Kidney epithelial cell (primary cell): ENCODE measurements at places on chromosomes 3 and 15.

GRCh38 chr3:111547631-111548030 is 5.6 kb downstream of the CD96 start:
- no peak for DNase-seq

DNA sequence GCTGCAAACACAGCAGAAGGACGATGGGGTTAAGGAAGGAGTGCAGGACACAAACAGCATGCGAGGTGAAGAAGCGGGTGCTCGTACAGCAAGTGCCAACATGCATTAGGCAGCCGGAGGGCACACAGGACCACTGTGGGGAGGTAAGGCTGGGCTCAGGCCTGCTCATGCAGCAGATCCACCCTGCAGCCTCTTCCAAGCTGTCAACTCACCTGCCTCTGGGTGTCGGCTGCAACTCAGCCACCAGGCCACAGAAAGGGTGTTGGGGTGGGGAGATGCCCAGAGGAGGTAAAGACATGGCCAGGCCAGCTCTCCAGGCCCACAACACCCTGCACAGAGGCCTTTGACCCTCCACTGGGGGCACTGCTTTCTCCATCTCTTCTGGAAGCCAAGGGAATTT is 44.2 kb downstream of the TGM4 start:
- DNase-seq: no peak

GRCh38 chr3:100590840-100591147 is 18.6 kb upstream of the ADGRG7 start:
- DNase-seq: no peak

- DNase-seq: no peak
These were observed 63.7 kb upstream of the SMAD6 start for GRCh38 chr15:66638377-66638776.

GRCh38 chr3:187296058-187296457 is 4.5 kb upstream of the MASP1 start:
- no peak for DNase-seq

- DNase-seq: no peak
These were observed 34.9 kb downstream of the NXPE3 start for GRCh38 chr3:101813817-101814440.
